NCI-H82 (cell line): ENCODE measurements at places on chromosomes 12 and 14.
A peak's percentile ranks its signal among the peaks of the same experiment; 100 is the strongest.

DNA sequence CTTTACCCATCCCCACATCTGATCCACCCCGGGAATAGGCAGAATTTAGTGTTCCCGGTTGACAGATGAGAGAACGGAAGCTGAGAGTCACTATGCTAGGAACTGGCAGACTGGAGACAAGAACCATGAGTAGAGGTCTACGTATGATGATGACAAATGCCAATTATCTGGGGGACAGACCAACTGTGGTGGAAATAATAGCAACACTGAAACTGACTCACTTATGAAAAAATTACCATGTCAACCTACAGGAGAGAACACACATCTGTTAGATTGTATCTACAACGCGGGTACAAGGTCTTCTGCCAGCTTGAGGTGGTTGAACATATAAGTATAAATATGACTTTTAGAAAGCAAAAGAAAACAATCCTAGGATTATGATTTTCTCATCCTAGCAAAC lies 15.4 kb upstream of the SELPLG start:
- no peak for DNase-seq

GRCh38 chr12:112357214-112357613 lies 25.0 kb downstream of the HECTD4 start:
- no peak for DNase-seq

DNA sequence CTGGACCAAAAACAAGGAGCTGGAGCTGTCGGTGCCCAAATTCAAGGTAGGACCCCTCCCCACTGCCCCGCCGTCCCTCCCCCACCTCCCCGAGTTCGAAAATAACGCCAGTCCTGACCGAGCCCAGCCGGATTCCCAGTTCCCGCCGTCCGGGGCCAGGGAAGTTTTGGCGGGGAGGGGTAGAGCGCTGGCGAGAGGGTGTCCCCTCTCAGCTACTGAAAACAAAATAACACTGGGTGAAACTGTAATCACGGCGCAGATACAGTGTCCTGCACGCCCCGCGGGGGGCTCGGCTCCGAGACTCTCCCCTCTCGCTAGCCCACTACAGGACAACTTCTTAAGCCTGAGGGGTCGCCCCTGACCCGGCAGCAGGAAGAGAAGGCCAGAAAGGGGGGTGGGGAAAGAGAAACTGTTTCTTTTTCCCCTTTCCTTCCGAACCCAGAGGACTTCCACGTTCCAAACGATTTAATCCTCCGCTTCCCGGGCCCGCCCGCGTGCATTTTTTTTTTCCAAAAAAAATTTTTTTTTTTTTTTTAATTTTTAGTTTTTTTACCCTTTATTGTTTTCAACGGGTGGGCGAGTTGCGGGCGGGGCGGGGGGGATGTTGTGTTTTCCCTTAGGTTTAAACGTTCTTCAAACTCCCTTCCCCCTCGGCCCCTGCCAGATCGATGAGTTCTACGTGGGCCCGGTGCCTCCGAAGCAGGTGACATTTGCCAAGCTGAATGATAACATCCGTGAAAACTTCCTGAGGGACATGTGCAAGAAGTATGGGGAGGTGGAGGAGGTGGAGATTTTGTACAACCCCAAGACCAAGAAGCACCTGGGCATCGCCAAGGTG lies 1.6 kb downstream of the SETD1B start:
- peak; percentile 48 for DNase-seq

- no peak for DNase-seq
Measured at GRCh38 chr12:1680804-1681492, 9.9 kb upstream of the ADIPOR2 start.

GRCh38 chr14:28759653-28760313 lies 6.8 kb upstream of the FOXG1 start:
- DNase-seq: peak; percentile 35

- DNase-seq: peak; percentile 81
Measured at GRCh38 chr12:8544295-8544694, 3.6 kb upstream of the CLEC4E start.

GRCh38 chr12:113659416-113659815 lies 187.7 kb upstream of the LHX5 start:
- peak; percentile 92 for DNase-seq
